ENCODE measurements at places on chromosomes 3 and 15.

DNA sequence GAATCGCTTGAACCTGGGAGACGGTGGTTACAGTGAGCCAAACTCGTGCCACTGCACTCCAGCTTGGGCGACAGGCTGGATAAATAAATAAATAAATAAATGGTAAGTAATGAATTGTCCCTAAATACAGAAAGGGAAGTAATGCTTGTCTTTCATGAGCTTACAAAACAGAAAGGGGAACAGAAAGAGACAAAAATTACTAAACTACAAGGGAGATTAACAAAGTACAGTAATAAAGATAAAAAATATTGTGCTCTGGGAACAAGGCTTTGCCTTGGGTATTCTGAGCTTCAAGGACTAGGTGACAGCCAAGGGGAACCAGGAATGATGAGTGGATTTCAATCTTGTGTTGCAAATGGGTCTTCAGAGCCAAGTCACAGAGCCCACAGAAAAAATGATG lies 9.2 kb upstream of the HLTF start:
- no peak for DNase-seq

- DNase-seq, result no peak
Measured at GRCh38 chr3:3089017-3089416, 21.2 kb downstream of the IL5RA start.

GRCh38 chr3:32432711-32433530 lies 41.3 kb downstream of the CMTM7 start:
- DNase-seq, result no peak

DNA sequence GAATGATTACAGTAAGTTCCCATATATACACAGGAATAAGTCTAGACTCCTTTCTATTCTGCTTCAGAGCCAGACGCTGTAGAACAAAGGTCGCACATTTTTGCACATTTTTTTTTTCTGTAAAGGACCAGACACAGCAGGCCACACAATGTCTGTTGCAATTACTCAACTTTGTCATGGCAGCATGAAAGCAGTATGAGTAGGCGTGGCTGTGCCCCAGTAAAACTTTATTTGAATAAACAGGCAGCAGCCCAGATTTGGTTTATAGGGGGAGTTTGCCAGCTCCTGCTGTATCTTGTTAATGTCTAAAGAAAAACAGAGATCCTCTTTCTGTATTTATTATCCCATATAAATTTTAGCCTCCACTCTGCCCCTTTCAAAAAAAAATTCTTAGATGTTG lies 708.3 kb downstream of the FHIT start:
- DNase-seq, result no peak

DNA sequence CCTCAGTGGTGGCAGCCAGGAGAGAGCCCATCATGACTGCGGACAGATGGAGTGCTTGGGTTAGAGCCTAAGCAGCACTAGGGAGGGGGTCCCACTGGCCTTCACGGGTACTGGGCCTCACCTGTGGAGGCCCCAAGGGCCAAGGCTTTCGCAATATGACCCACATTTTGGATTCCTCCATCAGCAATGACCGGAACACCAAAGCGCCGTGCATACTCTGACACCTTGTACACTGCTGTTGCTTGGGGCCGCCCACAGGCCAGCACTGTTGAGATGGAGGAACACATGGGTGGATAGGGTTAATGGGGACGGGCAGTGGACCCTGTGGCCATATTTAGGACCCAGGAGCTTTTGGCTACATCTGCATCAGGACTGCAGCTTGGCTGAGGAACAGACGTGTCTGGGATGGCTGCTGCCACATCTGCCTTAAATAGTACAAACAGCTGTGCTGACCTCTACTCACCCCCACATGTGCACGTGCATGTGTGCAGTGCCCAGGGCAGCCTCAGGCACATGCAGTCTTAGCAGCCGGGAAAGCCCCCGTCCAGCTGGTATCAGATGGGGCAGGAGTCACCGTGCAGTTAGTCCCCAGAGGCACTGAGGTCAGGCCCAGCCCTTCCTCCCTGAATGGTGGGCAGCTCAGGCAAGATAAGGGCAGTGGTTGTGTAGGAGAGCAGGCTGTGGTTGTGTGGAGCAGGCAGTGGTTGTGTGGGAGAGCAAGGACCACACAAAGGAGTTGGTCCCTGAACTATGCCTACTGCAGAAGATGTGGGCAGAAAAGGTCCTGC lies 3.3 kb downstream of the NDUFAF3 start:
- no peak for DNase-seq

DNA sequence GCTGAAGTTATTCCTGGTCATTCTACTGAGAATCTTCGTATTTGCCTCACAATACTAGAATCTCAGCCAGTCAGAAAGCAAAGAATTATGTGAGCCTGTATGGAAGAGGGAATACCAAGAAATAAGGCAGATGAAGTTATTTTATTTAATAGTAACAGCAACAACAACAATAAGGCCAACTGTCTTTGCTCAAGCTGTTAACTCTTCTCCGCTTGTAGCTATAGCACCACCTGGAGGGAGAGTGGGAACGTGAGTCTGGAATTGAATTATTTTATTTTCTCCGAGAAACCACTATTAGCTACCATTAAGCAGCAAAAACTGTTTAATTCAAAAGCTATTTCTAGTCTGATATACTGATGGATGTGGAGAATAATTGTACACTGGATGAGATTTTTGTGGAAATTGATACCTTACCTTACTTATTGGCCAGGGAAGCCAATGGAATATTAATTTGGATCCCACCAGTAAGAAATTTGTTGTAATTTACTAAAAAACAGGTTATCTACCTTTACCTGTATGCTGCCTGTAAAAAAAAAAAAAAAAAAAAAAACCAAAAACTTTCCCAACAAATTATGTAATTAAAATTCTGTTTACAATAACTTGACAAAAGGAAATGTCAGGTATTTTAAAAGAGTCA lies 50.1 kb downstream of the CALML4 start:
- no peak for DNase-seq

- DNase-seq, result no peak
Measured at GRCh38 chr15:89785064-89785773, 9.1 kb downstream of the MESP2 start.

DNA sequence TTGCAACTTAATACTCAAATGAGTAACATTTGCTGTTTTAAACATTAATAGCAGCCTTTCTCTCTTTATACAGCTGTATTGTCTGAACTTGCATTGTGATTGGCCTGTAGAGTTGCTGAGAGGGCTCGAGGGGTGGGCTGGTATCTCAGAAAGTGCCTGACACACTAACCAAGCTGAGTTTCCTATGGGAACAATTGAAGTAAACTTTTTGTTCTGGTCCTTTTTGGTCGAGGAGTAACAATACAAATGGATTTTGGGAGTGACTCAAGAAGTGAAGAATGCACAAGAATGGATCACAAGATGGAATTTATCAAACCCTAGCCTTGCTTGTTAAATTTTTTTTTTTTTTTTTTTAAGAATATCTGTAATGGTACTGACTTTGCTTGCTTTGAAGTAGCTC lies 40.3 kb downstream of the CTNNB1 start:
- no peak for DNase-seq

DNA sequence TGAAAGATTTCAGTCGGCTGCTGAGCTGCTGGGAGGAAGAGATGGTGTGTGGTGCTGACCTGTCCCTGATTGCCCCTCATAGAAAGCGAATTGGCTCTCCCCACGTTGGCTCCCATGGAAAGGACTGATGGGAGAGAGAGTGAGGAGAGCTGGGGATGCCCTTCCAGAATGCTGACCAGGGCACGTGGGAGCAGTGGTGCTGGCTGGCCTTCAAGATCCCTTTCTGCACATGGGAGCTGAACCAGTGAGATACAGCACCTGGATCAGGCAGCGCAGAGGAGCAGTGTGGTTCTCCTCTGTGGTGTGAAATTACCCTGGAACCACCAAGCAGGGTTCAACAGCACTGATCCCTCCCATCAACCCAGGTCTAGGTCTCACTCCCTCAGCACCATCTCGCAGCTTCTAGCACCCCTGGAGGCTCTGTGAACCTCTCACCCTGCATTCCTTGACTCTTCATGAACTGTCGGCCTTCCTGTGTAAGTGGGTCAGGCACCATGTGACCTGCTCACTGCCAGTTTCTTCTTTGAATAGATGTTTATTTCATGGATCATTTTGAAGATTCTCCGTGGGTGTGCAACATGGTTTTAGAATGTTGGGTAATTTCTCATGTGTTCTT lies 55.7 kb downstream of the CACNA1D start:
- DNase-seq, result no peak

- no peak for DNase-seq
Measured at GRCh38 chr3:197458179-197458707, 97.5 kb downstream of the BDH1 start.

- DNase-seq, result no peak
Measured at GRCh38 chr15:67547064-67547463, 4.6 kb downstream of the MAP2K5 start.

DNA sequence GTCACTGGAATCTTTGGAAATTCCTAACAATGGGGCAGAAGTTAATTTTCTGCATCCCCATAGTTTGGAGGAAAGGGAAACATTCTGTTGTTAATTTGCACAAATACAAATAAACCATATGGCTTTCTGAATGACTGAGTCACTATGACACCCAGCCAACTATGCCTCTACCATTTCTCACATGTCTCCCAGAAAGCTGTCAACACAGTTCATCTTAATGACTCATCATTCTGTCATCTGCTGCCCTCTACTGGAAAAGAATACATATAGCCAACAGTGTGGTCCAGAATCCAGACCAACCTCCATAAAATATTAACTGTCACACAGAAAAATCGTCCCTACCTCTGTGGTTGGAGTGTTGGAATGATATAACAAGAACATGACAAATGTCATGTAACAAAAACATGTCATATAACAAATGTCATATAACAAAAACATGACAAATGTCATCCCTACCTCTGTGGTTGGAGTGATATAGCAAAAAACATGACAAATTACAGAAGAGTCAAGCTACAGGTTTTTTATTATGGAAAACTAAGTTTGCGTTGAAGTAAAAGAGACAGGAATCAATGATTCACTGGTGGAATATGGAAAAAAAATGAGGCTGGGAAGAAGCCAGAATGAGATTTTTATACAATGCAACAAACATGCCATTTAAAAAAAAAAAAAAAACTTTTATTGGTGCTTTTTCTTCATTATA lies 47.7 kb upstream of the GYG1 start:
- peak; percentile 66 for DNase-seq

GRCh38 chr15:89370120-89370977 lies 35.7 kb upstream of the POLG start:
- no peak for DNase-seq

- DNase-seq, result no peak
Measured at GRCh38 chr15:70762469-70763119, 764 bp downstream of the UACA start.

GRCh38 chr15:39391230-39391629 lies 189.6 kb upstream of the THBS1 start:
- DNase-seq, result no peak

GRCh38 chr3:73449774-73450173 lies 175.0 kb downstream of the PDZRN3 start:
- DNase-seq, result no peak

GRCh38 chr3:165919284-165919683 lies 82.1 kb upstream of the BCHE start:
- no peak for DNase-seq

GRCh38 chr3:142963516-142964448 lies at the start of gene PAQR9:
Gene PAQR9 (minus strand): TSS chr3:142963674. CDS start chr3:142963336, 338 bp downstream.
- DNase-seq, result no peak

DNA sequence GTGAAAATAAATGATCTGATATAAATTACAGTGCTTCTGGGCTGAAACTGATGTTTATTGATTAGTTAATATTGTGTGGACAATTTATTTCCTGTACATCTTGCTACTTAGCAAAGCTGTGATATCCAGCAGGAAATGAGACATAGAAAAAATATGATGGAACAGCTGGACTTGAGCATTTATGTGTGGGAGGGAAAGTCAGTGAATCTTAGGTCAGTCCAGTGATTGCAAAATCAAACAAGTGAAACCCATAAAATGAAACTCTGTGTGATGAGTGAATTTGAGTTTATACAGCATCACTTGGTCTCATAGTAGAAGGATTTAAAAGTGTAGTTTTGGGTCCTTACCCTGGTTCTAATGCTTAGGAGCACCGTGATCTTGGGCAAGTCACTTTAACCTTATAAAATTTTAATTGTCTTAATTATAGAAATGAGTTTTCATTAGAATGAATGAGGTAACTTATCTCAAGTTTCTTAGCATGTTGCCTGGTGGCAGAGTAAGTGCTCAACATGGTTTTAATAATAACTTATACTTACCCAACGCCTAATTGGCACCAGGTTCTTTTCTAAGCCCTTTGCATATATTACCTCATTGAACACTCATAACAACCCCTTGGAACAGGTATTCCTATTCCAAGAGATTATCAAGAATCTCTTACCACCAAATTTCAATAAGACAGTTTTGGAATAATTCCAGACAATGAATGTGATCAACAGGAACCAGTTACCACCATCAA lies 194.6 kb downstream of the ADAMTSL3 start:
- no peak for DNase-seq

GRCh38 chr3:97138914-97139541 lies 324.6 kb downstream of the EPHA6 start:
- no peak for DNase-seq

Data from NCI-H524 treated with DMSO at 0.1 percent for 48 hours (cell line).